ENCODE measurements at places on chromosomes 11 and 22. TPM values are rescaled to one million over a fixed set of nuclear protein-coding genes. Genes with fewer than 3 reads are reported as not detected.

DNA sequence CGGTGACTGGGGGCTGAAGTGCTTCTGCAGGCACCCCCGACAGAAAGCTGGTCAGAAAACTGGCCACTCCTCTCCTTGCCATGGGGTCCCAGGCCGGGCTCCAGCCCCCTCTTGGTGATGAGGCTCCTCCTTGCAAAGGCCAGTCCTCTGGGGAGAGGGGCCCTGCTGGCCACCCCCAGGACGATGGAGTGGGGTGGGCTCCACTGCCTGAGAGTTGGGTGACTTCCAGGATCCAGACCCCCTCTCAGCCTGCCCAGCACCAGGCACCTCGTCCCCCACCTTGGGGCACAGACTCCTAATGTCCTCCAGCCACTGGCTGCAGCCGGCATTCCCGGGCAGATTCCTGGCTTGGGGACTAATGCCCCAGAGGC is 441 bp upstream of the RPS6KA4 start:
- DNase-seq: no peak

- no peak for DNase-seq
These were observed 26.1 kb downstream of the CD44 start for GRCh38 chr11:35165030-35165422.

DNA sequence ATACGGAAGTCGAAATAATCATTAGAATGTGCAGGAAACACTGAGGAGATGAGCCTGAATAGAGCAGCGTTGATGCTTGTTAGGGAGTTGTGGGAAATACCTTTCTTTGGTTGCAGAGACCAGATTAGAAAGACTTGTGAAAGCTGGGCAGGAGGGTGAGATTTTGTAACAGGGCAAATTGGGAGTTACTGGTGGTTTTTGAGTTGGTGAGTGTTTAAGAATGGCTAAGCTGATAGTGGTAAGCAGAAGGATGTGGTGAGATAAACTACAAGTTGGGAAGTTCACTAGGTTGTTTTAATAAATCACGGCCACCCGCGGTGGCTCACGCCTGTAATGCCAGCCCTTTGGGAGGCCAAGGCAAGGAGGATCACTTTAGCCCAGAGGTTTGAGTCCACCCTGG is 34.4 kb downstream of the MCAM start:
- no peak for DNase-seq

- DNase-seq: no peak
These were observed 3.9 kb downstream of the RASL10A start for GRCh38 chr22:29311464-29312217.

- no peak for DNase-seq
These were observed at the start of gene BTG4 for GRCh38 chr11:111512296-111513239. TSS of gene BTG4 (minus strand) at chr11:111512386. CDS start at chr11:111498776, 13,610 bp downstream.

The TNNT3 gene
- total RNA-seq: not detected

The CAT gene
- 23.8 TPM for total RNA-seq

- DNase-seq: no peak
These were observed 7.2 kb downstream of the DDX10 start for GRCh38 chr11:108672113-108672512.

- DNase-seq: no peak
These were observed 279.6 kb upstream of the PITPNB start for GRCh38 chr22:28198692-28199091.

The ELFN2 gene
- total RNA-seq: 0.03 TPM

DNA sequence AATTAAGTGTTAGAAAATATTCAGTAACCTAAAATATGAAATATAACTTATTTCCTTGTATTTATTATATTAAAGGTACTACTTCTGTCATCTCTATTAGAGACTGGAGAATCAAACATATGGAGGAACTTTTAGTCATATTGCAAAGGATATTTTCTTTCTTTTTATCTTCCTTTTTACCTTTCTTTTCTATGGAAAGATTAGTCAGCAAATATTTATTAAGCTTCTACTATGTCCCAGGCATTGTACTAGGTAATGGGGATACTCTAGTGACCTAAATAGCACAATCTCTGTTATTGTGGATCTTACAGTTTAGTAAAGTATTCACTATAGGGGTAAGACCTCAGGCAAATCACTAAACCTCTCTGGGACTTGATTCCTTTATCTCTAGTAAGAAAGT is 18.3 kb downstream of the SIK2 start:
- no peak for DNase-seq

The CHRNA10 gene
- total RNA-seq: 0.93 TPM

DNA sequence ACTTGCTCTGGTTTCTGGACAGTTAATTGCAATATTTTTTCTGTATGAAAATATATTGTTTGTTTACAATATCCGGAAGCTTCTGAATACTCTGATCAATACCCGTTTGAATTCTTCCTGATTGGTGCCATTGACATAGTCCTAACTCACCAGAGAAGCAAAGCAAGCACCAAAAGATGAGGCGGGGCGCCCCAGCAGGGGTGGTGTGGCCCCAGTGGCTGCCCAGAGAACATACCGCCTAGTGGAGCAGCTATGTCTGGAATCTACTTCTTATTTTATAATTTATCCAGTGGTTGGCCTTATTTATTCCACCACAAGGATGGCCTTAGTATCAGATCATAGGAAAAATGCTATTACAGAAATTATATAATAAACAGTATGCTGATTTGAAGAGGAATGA is 610.7 kb downstream of the JRKL start:
- DNase-seq: no peak

- no peak for DNase-seq
These were observed 12.2 kb downstream of the RIBC2 start for GRCh38 chr22:45425531-45426265.

- DNase-seq: no peak
These were observed 14.8 kb downstream of the SGSM3 start for GRCh38 chr22:40385036-40385782.

DNA sequence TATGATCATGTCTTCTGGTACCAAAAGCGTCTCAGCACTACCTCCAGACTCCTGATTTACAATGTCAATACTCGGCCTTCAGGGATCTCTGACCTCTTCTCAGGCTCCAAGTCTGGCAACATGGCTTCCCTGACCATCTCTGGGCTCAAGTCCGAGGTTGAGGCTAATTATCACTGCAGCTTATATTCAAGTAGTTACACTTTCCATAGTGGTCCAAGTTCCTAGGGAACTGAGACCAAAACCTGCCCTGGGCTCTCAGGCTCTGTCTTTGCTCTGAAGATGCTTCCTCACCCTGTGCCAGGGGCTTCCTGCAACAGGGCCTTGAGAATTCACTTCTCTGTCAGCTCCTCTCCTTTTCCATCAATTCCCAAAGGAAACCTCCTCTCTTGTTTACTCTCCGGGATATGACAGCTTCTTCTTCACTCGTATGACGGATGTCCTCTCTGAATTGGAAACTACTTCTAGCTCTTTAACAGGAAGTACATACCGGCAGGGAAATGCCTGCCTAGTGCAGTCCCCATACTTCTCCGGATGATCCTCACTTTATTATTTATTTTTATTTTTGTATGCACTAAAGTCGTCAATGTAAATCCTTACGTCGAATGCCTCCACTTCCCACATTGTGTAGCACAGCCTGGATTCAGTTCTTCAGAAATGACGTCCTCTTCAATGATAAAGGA is 29.6 kb upstream of the PRAME start:
- no peak for DNase-seq

DNA sequence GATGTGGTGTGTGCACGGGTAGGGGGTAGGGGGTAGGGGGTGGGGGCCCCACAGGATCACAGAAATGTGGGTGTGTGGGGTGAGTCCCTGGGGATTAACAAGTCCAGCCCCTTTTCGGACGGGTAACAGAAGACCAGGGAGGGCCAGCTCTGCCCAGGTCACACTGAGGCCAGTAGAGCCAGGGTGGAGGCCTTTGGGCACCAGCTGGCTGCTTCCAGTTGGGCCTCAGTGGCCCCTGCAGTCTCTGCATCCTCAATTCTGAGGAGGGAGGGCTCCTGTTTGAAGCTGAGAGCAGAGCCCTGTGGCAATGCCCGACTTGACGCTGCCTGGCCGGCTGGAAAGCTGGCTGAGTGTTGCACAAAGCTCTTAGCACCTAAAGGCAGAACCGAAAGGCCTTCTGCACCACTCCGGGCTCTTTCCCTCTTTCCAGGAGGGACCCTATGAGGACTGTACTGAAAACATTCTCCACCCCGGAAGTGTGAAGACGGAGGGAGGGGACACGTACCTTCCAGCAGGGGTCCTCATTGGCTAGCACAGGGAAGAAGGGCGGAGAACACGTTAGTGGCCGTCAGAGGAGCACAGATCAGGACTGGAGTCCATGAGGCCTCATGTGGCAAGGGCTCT is 120.4 kb downstream of the PHF21B start:
- no peak for DNase-seq

The TRIM49 gene
- total RNA-seq: not detected

The HIC2 gene
- total RNA-seq: 5.0 TPM

The MYH9 gene
- 497 TPM for total RNA-seq

DNA sequence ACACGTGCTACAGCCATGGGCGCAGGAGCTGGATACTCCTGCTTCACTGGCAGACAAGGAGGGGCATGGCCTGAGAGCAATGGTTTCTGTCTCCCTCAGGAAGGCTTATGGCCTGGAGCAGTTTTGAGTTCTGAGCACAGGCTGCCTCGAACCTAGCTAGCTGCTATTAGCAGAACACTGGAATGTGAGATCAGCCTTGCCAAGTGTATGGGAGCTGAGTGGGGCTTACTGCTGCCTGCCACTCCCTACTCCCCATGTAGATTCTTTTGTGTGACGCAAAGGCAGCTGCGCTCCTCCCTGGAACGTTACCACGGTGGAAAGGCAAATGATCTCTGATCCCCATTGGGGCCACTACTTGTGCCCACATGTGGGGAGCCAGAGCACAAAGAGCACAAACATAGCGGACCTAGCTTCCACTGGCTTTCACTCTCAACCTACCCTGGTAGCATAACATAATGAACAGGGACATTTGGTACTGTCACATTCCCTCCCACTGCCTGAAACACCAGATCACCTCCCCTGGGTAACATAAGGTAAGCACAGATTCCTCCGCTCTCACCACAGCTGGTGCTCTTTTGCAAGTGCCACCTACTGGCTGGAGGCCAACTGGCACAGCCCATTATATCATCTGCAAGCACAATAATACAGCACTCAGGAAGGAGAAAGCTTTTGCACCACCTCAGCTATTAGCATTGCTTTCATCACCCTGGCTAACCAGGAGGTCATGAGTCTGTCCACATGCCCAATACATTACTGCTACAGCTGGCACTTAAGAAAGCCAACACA is 84.6 kb upstream of the GUCY1A2 start:
- no peak for DNase-seq

The VPS11 gene
- 25.9 TPM for total RNA-seq

The OR52D1 gene
- total RNA-seq: not detected

GRCh38 chr11:91972665-91973266 is 251.9 kb upstream of the FAT3 start:
- DNase-seq: no peak

The DNAJC4 gene
- 36.4 TPM for total RNA-seq

DNA sequence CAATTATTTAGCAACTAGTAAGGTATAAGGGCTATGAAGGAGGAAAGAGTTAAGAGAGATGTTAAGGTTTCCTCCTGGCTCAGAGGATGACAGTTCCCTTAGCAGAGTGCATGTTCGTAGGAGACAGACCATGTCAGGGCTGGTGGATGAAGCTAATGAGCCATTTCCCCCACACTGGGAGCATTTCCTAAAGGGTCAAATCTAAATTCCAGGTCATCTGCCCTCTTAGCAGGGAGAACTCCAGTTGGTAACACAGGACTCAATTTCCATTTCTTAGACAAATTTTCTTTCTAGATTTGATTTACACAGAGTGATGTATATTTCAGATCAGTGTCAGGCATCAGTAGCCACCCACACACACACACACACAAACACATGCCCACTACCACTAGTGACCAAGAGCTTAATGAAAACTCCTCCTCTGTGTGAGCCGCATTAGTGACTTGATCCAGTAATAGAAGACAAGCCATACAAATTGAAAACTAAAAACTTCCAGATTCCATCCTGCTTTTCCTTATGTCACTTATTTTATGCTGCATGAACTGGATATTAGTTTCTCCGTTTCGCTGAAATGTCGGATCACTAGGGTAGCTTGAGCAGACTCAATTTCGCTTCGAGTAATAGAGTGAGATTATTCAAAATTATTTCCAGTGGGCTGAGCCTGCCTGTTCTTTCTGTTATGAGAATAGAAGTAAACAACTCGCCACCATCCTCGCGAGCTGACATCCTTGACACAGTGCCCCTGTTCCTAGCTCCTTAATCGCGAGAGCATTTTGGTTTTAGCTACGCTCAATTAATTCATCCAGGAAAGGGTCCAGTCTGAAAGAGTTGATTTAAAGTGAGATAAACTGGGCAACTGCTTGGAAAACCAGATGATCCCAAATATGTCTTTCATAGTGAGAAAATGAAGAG is 582.6 kb downstream of the SOX6 start:
- DNase-seq: no peak

Data from GM12878 (cell line).